Bronchus fibroblast of lung (primary cell): ENCODE measurements at places on chromosomes 16 and 17. TPM values are rescaled to one million over a fixed set of nuclear protein-coding genes. Genes with fewer than 3 reads are reported as not detected.

The GRB7 gene
- total RNA-seq, result 0.45 and 0.84 TPM in 2 replicates

The C1QTNF1 gene
- 18.5 and 18.9 TPM in 2 replicates for total RNA-seq

The HNF1B gene
- total RNA-seq, result not detected in 2 replicates

The CHD9NB gene
- under 0.01 and 0.17 TPM in 2 replicates for total RNA-seq

The CLCN7 gene
- total RNA-seq, result 35.7 and 42.4 TPM in 2 replicates

The HOXB6 gene
- 73.6 and 78.8 TPM in 2 replicates for total RNA-seq

The BRICD5 gene
- total RNA-seq, result 1.3 and 2.7 TPM in 2 replicates

The ST6GALNAC1 gene
- total RNA-seq, result not detected in 2 replicates

The MAPK8IP3 gene
- 20.0 and 22.4 TPM in 2 replicates for total RNA-seq

The CCL17 gene
- total RNA-seq, result not detected in 2 replicates

The CD300H gene
- not detected in 2 replicates for total RNA-seq

The KRT16 gene
- total RNA-seq, result not detected in 2 replicates

The FNDC8 gene
- total RNA-seq, result not detected in 2 replicates

The CIAO2B gene
- total RNA-seq, result 180 and 183 TPM in 2 replicates

The ABCA6 gene
- total RNA-seq, result 0.74 and 0.84 TPM in 2 replicates

The KRT31 gene
- total RNA-seq, result not detected in 2 replicates

The CD300LF gene
- total RNA-seq, result not detected in 2 replicates

The RNF222 gene
- total RNA-seq, result not detected in 2 replicates

The YBX2 gene
- total RNA-seq, result 0.34 TPM in 1 of 2 replicates, not detected in the other

The GGT6 gene
- total RNA-seq, result not detected in 2 replicates

The C16orf89 gene
- 0.15 and 0.17 TPM in 2 replicates for total RNA-seq

The MYCBPAP gene
- 0.59 and 1.2 TPM in 2 replicates for total RNA-seq
